ENCODE measurements at places on chromosomes 16 and 17.

GRCh38 chr17:19424934-19425868 lies 14.2 kb downstream of the RNF112 start:
- peak; percentile 21 for DNase-seq

DNA sequence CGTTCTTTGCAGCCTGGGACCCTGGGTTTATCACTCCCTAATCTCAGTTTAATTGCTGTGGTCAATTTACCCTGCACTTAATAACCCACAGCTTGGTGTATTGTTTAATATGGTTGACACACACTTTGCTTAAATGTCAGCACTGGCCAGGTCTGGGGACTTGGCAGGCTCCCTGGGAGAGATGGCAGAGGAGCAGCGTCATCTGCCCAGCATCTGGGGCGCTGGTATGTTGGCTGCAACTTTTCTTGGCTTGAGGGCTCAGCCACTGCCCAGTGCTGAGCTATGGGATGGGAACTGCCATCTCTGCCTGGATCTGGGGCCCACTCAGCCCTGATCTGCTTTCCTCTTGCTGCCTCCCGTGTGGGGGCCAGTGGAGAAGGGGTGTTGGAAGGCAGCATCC lies 115.7 kb upstream of the IRX3 start:
- peak; percentile 91 for DNase-seq

DNA sequence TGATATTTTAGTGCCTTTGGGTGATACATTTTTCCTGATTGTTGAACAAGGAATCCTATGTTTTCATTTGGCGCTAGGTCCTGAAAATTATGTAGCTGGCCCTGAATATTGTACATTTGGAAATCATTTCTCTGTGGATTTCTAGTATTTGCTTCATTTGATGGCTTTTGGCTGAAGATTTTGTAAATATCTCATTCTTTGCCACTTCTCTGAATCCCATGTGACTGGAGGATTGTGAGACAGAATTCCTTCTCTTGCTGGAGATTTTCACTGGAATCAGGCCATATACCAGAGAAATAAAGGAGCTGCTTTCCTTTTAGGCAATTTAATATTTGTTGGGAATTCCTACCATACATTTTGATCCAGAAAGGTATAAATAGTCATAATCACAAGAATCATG lies 8.6 kb downstream of the KRT28 start:
- peak; percentile 62 for DNase-seq

- DNase-seq = peak; percentile 86
Observed at GRCh38 chr16:4018391-4018790, 97.9 kb downstream of the ADCY9 start.

DNA sequence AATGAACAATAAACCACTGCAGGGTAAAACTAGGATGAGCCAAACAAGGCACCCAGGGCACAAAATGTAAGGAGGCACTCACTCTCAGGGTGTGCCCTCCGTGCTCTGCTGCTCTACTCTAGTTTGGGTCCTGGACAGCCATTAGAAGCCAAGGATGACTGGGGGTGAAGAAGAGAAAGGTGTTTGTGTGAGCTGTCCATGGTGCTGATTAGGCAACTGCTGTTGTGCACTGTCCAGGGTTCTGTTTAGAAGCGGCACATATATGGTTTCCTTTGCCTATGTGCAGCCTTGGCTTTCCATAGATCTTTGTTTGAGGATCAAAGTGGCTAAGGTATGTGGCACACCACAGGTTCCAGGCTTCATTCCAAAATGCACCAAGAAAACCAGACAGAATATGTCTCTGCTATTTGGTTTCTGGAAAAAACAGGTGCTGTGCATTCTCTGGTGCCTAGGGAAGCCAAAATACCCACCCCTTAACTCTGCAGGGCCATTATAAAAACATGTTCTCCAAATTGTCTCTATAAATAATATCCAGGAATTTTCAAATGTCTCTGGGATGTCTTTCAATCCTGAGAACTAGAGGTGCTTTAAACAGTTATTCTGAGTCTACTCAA lies 123.5 kb downstream of the CBLN1 start:
- no peak for DNase-seq

DNA sequence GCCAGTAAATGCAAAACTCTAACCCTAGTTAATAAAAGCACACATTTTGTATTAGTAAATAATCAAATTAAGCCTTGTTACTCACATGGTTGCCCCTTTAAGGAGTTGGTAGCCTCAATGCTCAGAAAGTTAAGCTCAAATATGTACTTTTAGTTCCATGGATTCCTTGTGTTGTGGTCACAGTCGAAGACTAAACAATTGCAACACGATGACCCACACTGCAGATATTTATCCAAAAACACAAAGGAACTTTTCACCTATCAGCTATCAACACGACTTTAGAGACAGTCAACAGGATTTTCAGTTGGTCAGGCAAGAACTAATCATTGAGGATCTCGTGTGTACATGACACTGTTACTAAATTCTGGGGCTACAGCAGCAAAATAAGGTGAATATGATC lies 47.4 kb upstream of the NUDT7 start:
- peak; percentile 76 for DNase-seq

- peak; percentile 38 for DNase-seq
Observed at GRCh38 chr16:50802000-50802399, 60.1 kb downstream of the CYLD start.

GRCh38 chr17:2929881-2930533 lies 133.4 kb downstream of the OR1D5 start:
- no peak for DNase-seq

- peak; percentile 88 for DNase-seq
Observed at GRCh38 chr16:27748868-27749546, 199.1 kb downstream of the KATNIP start.

DNA sequence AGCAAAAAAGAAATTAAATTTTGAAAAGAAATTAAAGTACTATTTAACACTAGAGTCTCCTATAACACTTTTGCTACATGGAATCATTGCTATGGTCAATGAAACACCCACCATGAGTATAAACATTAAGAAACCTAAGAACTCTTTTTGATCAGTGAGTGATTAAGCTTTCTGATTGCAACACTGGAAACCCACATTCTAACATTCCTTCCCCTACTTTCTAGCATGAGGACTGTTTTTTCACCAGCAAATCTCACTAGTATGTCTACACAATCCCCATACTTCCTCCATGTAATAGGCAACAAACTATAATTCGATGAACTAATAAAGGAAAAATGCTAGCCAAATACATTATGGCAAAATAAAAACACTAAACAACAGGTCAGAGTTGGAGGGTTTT lies 54.7 kb downstream of the SKAP1 start:
- peak; percentile 79 for DNase-seq

- peak; percentile 53 for DNase-seq
Observed at GRCh38 chr16:81313701-81314602, 810 bp upstream of the GAN start.
